Activated naive CD8-positive, alpha-beta T cell treated with anti-CD3 and anti-CD28 coated beads for 36 hours (primary cell): ENCODE measurements at places on chromosomes 6 and 20.

- H3K27ac ChIP-seq = no peak overlapping the region
- no peak for DNase-seq
- no peaks in the 10 kb centered on the region for H3K4me1 ChIP-seq
Observed at GRCh38 chr20:3728876-3729275, 3.6 kb upstream of the HSPA12B start.

GRCh38 chr20:36261389-36262105 lies 25.3 kb downstream of the AAR2 start:
- no peak for DNase-seq
- H3K27ac ChIP-seq = no peak overlapping the region
- no peak overlapping the region for H3K4me3 ChIP-seq
- H3K4me1 ChIP-seq = no peaks in the 10 kb centered on the region

- no peaks in the 10 kb centered on the region for H3K36me3 ChIP-seq
- H3K4me1 ChIP-seq = no peaks in the 10 kb centered on the region
- H3K27ac ChIP-seq = no peak overlapping the region
- H3K27me3 ChIP-seq = peaks cover 6% of the 10 kb centered on the region
Observed at GRCh38 chr20:57819691-57820380, 110.0 kb upstream of the PMEPA1 start.

DNA sequence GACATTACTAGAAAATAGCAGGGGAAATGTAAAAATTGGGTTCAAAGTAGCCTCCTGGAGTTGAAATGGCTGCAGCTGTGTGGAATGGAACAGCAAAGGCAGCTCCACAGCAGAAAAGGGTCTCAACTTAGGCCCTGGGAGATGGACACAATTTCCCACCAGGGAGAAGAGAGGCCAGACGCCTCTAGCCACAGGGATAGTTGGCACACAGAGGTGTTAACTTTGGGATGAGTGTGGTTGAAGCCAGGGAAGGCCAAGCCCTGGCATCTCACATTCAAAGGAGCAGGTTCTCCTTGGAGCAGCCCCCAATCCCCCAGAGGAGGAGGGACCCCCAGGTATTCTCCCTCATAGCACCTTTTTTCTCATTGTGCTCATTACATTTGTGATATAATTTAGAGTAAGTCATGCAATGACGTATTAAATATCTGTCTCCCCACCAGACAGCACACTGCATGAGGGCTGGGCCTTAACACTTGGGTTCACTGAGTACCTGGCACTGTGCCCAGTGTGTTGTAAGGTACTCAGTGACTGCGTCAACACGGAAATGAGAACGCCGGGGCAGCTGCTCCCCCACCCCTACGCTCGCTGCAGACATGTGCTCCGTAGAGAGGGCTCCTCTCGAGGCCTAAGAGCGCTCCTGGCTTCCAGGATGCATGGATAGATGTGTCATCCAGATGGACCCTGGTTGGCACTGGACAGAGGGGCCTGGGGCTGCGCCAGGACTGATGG lies 76.0 kb upstream of the CD93 start:
- no peak overlapping the region for H3K4me3 ChIP-seq
- H3K27me3 ChIP-seq = no peaks in the 10 kb centered on the region
- no peak overlapping the region for H3K27ac ChIP-seq

GRCh38 chr6:138824482-138825144 lies 28.7 kb downstream of the ECT2L start:
- no peak overlapping the region for H3K27ac ChIP-seq
- H3K27me3 ChIP-seq = no peaks in the 10 kb centered on the region
- H3K36me3 ChIP-seq = no peaks in the 10 kb centered on the region

DNA sequence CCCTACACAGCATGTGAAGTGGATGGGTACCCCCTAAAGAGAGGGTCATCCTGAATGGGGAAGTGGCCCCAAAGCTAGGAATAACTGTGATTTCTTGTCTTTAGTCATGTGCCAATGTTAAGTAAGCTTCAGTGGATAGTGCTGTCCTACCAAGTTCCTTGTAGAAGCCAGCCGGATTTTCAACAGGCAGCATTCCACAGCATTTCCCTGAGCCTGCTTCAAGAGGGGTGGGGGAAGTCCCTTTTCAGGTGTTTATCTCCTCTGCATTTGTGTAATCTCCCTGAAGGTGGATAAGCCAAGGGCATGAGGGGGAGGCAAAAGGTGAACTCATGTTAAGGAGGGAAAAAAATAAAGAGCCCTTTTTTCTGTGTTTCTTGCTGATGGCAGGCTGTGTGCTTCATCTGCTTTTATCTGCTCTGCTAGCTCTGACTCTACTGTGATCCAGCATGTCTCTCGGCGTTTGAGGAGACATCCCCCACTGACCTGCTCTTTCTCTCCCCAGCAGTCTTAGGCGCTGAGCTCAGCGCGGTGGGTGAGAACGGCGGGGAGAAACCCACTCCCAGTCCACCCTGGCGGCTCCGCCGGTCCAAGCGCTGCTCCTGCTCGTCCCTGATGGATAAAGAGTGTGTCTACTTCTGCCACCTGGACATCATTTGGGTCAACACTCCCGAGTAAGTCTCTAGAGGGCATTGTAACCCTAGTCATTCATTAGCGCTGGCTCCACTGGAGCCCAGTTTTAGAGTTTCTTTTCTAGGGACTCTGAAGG lies 1.9 kb downstream of the EDN1 start:
- H3K27me3 ChIP-seq = peaks cover 43% of the 10 kb centered on the region
- DNase-seq = no peak
- H3K27ac ChIP-seq = no peak overlapping the region
- H3K36me3 ChIP-seq = no peaks in the 10 kb centered on the region
- H3K4me3 ChIP-seq = no peak overlapping the region

- no peak overlapping the region for H3K4me3 ChIP-seq
- H3K27me3 ChIP-seq = peaks cover 28% of the 10 kb centered on the region
- no peaks in the 10 kb centered on the region for H3K36me3 ChIP-seq
Observed at GRCh38 chr20:19786311-19786710, 28.3 kb downstream of the RIN2 start.

GRCh38 chr6:92840246-92840930 lies 579.0 kb downstream of the EPHA7 start:
- no peaks in the 10 kb centered on the region for H3K27me3 ChIP-seq
- no peaks in the 10 kb centered on the region for H3K4me1 ChIP-seq
- no peak overlapping the region for H3K27ac ChIP-seq
- H3K4me3 ChIP-seq = no peak overlapping the region
- DNase-seq = no peak
- no peaks in the 10 kb centered on the region for H3K36me3 ChIP-seq

DNA sequence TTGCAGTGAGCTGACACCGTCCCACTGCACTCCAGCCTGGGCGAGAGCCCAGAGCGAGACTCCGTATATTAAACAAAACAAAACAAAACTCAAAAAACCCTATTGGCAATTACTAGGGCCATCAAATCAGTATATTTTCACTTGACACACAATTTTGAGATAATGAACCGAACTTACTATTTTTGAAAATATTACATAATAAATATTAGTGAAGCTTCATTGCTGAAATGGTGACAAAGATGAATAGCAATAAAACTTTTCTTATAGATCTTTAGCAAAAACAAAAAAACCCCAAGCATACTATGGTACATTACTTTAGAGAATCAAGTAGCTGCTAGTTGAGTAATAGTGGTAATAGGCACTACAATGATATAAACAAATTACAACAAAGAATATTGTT lies 113.0 kb downstream of the ATG5 start:
- DNase-seq = no peak
- no peaks in the 10 kb centered on the region for H3K27me3 ChIP-seq
- peaks cover 16% of the 10 kb centered on the region for H3K4me1 ChIP-seq
- peaks cover 19% of the 10 kb centered on the region for H3K36me3 ChIP-seq

DNA sequence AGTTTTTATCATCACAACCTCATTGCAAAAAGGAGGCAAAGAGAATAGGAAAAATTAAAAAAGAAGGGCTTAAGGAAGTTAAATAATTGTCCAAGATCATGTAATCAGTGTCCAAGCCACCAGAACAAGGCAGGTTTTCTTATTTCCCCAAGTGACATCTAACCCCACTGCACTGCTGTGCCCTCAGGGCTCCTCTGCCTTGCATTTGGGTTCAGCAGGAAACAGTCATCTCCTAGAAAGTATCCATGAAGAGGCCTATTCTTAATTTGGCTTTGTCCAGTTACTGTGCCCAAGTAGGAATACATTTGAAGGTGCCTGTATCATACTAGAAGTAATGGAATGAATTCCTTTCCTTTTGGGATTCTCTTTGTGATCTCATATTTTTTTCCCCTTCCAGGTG lies 10.5 kb downstream of the TMEM14A start:
- no peaks in the 10 kb centered on the region for H3K27me3 ChIP-seq
- H3K36me3 ChIP-seq = peaks cover 12% of the 10 kb centered on the region
- DNase-seq = no peak
- H3K27ac ChIP-seq = no peak overlapping the region
- no peaks in the 10 kb centered on the region for H3K4me1 ChIP-seq

- H3K4me1 ChIP-seq = no peaks in the 10 kb centered on the region
- no peak overlapping the region for H3K4me3 ChIP-seq
- DNase-seq = no peak
Observed at GRCh38 chr20:20806121-20807095, 94.0 kb upstream of the RALGAPA2 start.

- DNase-seq = no peak
- no peak overlapping the region for H3K27ac ChIP-seq
- H3K4me1 ChIP-seq = no peaks in the 10 kb centered on the region
- no peaks in the 10 kb centered on the region for H3K36me3 ChIP-seq
- H3K4me3 ChIP-seq = no peak overlapping the region
Observed at GRCh38 chr6:115896538-115897129, 164.1 kb downstream of the FRK start.

- no peak overlapping the region for H3K27ac ChIP-seq
- peaks cover 4% of the 10 kb centered on the region for H3K4me1 ChIP-seq
- no peak for DNase-seq
- peaks cover 12% of the 10 kb centered on the region for H3K27me3 ChIP-seq
- H3K4me3 ChIP-seq = no peak overlapping the region
Observed at GRCh38 chr6:105594821-105595220, 191.9 kb upstream of the PREP start.

DNA sequence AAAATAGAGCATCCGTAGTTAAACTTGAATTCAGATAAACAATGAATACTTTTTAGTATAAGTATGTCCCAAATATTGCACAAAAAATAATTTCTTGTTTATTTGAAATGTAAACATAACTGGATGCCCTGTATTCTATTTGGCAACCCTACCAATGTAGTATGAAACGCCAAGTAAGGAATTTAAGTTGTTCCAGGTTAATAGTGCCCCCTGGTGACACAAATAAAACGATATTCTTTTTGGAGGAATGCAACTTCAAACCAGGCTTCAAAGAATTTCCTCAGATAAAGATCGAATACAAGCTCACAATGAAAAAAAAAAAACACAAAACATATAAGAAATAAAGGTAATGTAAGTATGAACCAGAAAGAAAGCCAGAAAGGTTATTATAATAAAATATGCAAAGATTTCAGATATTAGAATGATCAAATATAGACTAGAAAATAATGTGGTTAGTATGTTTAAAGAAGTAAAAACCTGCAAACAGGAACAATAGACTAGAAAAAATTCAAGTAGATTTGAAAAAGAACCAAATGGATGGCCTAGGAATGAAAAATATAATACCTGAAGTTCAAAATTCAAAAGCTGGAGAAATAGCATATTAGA lies 18.4 kb upstream of the AKAP7 start:
- no peaks in the 10 kb centered on the region for H3K4me1 ChIP-seq
- H3K36me3 ChIP-seq = no peaks in the 10 kb centered on the region
- no peaks in the 10 kb centered on the region for H3K27me3 ChIP-seq
- DNase-seq = no peak

- H3K4me3 ChIP-seq = no peak overlapping the region
- H3K4me1 ChIP-seq = peaks cover 4% of the 10 kb centered on the region
- H3K27ac ChIP-seq = no peak overlapping the region
- H3K36me3 ChIP-seq = no peaks in the 10 kb centered on the region
- no peak for DNase-seq
Observed at GRCh38 chr6:53412751-53413150, 64.0 kb upstream of the ELOVL5 start.

- peak overlapping the region; percentile 67 for H3K4me3 ChIP-seq
- DNase-seq = peak; percentile 23
- H3K4me1 ChIP-seq = peaks cover 16% of the 10 kb centered on the region
- H3K27ac ChIP-seq = peak overlapping the region; percentile 93
Observed at GRCh38 chr6:43142101-43142500, 29.0 kb upstream of the SRF start.

DNA sequence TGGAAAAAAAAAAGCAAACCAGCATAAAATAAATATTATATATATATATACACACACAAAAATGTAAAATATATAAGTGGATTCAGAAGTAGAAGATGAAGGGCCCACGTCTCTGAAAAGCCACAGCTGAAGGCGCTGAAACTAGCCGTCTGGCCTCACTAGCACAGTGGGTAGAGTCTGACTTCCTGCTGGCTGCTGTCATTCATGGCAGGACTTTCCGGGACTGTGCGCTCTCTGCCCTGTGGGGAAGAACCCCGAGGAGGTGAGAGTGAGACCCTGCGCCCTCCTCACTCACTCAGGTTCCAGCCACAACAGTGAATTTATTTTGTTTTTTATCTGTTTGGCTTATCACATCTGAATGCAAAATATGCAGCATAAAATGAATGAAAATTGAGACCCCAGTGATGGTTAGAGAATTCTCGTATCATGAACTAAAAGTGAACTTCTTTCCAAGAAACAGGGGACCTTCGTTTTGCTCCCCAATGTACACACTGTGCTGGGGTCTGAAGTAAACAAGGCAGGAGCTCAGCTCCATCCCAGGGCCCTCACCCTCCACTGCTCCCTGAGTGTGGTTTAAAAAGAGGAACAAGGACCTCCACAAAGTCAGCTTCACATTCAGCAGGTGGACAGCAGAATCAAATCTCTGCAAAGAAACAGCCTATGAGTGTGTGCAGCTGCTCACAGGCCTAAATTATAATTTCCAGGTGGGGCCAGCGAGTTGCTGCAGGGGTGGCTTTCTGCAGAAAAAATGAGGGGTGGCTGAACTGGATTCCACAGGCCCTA lies 1.3 kb upstream of the RAMACL start:
- H3K27me3 ChIP-seq = no peaks in the 10 kb centered on the region
- H3K4me3 ChIP-seq = no peak overlapping the region
- no peak for DNase-seq
- no peak overlapping the region for H3K27ac ChIP-seq
- H3K36me3 ChIP-seq = no peaks in the 10 kb centered on the region

- peaks cover 73% of the 10 kb centered on the region for H3K36me3 ChIP-seq
- H3K4me3 ChIP-seq = peak overlapping the region; percentile 73
- H3K27me3 ChIP-seq = no peaks in the 10 kb centered on the region
- H3K4me1 ChIP-seq = peaks cover 58% of the 10 kb centered on the region
- peak overlapping the region; percentile 89 for H3K27ac ChIP-seq
Observed at GRCh38 chr20:438571-439469, 23.5 kb downstream of the TBC1D20 start.

GRCh38 chr6:43833223-43833995 lies 63.4 kb downstream of the VEGFA start:
- no peak for DNase-seq
- H3K4me1 ChIP-seq = no peaks in the 10 kb centered on the region
- H3K4me3 ChIP-seq = no peak overlapping the region
- H3K27ac ChIP-seq = no peak overlapping the region
- peaks cover 4% of the 10 kb centered on the region for H3K27me3 ChIP-seq

- H3K4me1 ChIP-seq = no peaks in the 10 kb centered on the region
- H3K27ac ChIP-seq = no peak overlapping the region
- H3K4me3 ChIP-seq = no peak overlapping the region
- no peaks in the 10 kb centered on the region for H3K36me3 ChIP-seq
Observed at GRCh38 chr20:56605261-56605996, 23.7 kb upstream of the TFAP2C start.
